ENCODE measurements at places on chromosomes 3 and 15. TPM values are rescaled to one million over a fixed set of nuclear protein-coding genes. Genes with fewer than 3 reads are reported as not detected.

The DYNLT2B gene
- 44.8 TPM for total RNA-seq

GRCh38 chr3:171809611-171809860 is 747 bp downstream of the PLD1 start:
- peaks cover 49% of the 10 kb centered on the region for H3K27me3 ChIP-seq
- peak overlapping the region; percentile 63 for H3K4me3 ChIP-seq
- H3K36me3 ChIP-seq, result no peaks in the 10 kb centered on the region

The MRAS gene
- total RNA-seq, result 11.2 TPM

GRCh38 chr3:53238886-53239285 is 16.9 kb downstream of the TKT start:
- H3K36me3 ChIP-seq, result no peaks in the 10 kb centered on the region
- no peak for DNase-seq
- no peak overlapping the region for H3K4me3 ChIP-seq
- H3K27ac ChIP-seq, result no peak overlapping the region
- no peaks in the 10 kb centered on the region for H3K27me3 ChIP-seq

The KPNA4 gene
- 56.6 TPM for total RNA-seq

GRCh38 chr3:15283702-15284101 is 48.7 kb downstream of the SH3BP5 start:
- no peak for DNase-seq
- H3K27ac ChIP-seq, result no peak overlapping the region
- no peaks in the 10 kb centered on the region for H3K27me3 ChIP-seq
- no peak overlapping the region for H3K4me3 ChIP-seq
- peaks cover 20% of the 10 kb centered on the region for H3K4me1 ChIP-seq

DNA sequence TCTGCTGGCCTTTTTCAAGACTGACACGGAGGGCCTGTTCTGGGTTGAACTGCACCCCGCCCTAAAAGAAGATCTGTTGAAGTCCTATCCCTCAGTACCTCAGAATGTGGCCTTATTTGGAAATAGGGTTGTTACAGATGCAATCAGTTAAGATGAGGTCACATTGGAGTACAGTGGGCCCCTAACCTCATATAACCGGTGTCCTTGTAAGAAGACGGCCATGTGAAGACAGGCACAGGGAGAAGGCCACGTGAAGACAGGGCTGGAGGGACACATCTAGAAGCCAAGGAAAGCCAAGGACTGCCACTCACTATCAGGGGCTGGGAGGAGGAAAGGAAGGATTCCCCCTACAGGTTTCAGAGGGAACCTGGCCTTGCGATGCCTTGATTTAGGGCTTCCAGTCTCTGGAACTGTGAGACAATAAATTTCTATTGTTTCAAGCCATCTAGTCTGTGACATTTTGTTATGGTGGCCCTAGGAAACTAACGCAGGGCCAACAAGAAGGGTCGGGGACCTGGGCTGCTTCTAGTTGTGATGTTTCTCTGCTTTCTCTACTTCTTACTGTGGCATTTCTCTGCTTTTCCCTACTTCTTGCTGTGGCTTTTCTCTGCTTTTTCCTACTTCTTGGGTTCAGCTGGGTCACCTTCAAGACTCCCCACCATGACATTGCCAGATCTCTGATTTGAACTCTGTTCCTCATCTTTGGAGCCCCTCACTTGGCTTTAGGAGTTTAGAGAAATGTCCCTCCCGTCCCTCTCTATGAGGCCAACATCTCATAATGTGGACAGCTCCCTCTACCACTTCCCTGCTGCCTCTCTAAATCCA is 4.8 kb upstream of the CCDC174 start:
- peak; percentile 7 for DNase-seq
- no peaks in the 10 kb centered on the region for H3K36me3 ChIP-seq
- peaks cover 62% of the 10 kb centered on the region for H3K27me3 ChIP-seq
- no peak overlapping the region for H3K27ac ChIP-seq

The SUSD5 gene
- total RNA-seq, result 3.1 TPM

GRCh38 chr15:56243163-56244037 is at the start of gene RFX7:
TSS of gene RFX7 (minus strand) at chr15:56243879. CDS start at chr15:56243285, 594 bp downstream.
- peak within 1 kb of the TSS; percentile 88 for H3K27ac ChIP-seq
- no peaks in the 10 kb centered on the region for H3K27me3 ChIP-seq
- H3K4me1 ChIP-seq, result peaks cover 35% of the 10 kb centered on the region
- DNase-seq, result peak; percentile 95
- peak within 1 kb of the TSS; percentile 81 for H3K4me3 ChIP-seq

GRCh38 chr3:11155341-11156025 is 1.2 kb downstream of the HRH1 start:
- H3K4me3 ChIP-seq, result peak overlapping the region; percentile 62
- DNase-seq, result peak; percentile 84
- H3K27ac ChIP-seq, result no peak overlapping the region
- peaks cover 91% of the 10 kb centered on the region for H3K27me3 ChIP-seq

The SCAANT1 gene
- total RNA-seq, result not detected

The RASSF1 gene
- total RNA-seq, result 13.7 TPM
